Activated CD4-positive, alpha-beta memory T cell treated with anti-CD3 and anti-CD28 coated beads, Interleukin-2, amount 10 ng/mL, durations not matched to agents 7 days and 5 days (primary cell): ENCODE measurements at places on chromosomes 3 and 15.
A peak's percentile ranks its signal among the peaks of the same experiment; 100 is the strongest.

DNA sequence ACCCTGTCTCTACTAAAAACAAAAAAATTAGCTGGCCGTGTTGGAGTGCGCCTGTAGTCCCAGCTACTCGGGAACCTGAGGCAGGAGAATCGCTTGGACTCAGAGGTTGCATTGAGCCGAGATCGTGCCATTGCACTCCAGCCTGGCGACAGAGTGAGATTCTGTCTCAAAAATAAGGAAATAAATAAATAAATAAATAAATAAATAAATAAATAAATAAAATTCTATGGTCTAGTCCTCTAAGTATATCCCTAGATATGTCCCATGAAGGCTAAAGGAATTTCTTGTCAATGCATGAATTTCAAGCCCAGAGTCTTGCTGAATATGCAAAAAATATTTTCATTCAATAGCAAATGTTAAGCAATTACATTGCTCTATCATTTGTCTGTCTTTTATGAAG, 149.0 kb downstream of the EPHA3 start:
- DNase-seq = no peak

DNA sequence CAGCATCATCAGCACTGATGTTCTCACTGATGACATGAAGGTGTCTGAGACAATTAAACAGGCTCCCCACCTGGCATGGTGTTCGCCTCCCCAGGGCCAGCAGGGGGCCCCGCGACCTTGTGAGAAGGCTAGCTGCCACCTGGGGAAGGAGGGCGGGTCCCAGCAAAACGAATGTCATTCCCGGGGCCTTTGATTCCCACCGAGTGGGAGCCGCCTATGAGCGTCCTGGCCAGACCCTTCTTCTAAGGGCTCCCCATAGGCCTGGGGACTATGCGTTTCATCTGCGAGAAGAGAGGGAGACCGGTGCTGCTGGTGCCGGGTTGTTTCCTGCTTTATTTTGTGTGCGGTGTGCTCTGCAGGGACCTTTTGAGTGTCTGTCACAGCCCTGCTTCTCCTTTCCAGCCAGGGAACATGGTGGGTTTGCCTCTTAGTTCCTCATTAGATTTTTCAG, 20.5 kb upstream of the MINDY4B start:
- DNase-seq = peak; percentile 57

GRCh38 chr3:36813305-36813704, 49.0 kb upstream of the DCLK3 start:
- DNase-seq = no peak

GRCh38 chr3:56145410-56145809, 322.9 kb downstream of the ERC2 start:
- no peak for DNase-seq

DNA sequence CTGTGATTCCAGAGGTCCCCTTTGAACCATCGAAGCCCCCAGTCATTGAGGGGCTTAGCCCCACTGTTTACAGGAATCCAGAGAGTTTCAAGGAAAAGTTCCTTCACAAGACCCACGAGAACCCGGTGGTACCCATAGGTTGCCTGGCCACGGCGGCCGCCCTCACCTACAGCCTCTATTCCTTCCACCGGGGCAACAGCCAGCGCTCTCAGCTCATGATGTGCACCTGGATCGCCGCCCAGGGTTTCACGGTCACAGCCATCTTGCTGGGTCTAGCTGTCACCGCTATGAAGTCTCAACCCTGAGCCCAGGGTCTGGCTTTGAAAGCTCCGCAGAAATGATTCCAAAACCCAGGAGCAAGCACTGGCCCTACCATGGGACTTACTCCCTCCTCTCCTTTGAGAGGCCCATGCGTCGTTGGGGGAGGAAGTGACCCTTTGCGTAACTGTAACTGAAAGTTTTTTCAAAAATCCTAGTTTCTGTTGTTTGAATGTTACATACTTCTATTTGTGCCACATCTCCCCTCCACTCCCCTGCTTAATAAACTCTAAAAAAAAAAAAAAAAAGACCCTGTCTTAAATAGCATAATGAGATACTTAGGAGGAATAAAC, 85.1 kb upstream of the CSPG5 start:
- no peak for DNase-seq

GRCh38 chr3:58723173-58723572, 56.6 kb upstream of the FAM3D start:
- no peak for DNase-seq

- DNase-seq = no peak
Observed at GRCh38 chr3:181622365-181622764, 89.4 kb upstream of the SOX2 start.

DNA sequence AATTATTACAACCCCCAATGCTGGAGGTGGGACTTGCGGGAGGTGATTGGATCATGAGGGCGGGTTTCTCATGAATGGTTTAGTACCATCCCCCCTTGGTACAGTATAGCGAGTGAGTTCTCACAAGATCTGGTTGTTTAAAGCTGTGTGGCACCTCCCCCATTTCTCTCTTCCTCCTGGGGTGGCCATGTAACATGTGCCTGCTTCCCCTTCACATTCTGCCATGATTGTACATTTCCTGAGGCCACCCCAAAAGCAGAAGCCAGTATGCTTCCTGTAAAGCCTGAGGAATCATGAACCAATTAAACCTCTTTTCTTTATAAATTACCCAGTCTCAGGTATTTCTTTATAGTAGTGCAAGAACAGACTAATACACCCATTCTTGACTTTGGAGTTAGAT, 20.3 kb upstream of the PROK2 start:
- no peak for DNase-seq

- DNase-seq = no peak
Observed at GRCh38 chr3:159882790-159883779, 105.5 kb upstream of the IL12A start.

DNA sequence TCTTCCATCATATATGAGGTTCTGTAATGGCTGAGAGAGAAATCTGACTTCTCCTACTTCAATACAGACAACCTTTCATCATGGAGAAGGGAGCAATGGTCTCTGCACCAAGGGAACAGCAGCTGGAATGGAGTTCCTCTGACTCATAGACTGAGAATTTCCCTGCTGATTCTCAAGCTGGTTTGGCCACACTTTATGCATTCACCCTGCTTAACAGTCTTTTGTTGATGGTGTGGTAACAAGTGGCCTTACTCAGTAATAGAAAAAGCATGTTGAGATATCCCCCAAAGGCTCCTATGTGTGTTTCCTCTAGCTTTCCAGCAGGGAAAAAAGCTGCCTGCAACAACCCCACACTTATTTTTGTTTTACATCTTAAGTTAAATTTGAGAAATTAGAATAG, 138.1 kb downstream of the GREM1 start:
- no peak for DNase-seq

GRCh38 chr3:8745619-8746370, 12.2 kb downstream of the CAV3 start:
- no peak for DNase-seq

DNA sequence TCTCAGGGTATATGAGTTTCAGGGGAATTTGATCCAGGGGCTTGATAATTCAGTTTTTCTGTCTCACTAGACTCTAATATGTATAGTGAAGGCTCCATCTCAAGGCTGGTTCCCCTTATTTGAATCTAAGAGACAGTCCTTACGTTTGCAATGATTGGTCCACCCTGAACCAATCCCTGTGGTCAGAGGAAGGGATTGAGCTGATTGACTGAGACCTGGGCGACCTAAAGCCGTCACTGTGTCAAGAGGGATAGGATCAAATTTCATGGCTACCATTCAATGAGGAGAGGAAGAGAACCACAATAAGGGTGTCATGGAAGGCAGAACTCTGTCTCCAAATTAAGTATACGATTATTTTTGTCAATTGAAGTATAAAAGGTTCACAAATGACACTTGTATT, 16.3 kb downstream of the NUDT16 start:
- DNase-seq = no peak

DNA sequence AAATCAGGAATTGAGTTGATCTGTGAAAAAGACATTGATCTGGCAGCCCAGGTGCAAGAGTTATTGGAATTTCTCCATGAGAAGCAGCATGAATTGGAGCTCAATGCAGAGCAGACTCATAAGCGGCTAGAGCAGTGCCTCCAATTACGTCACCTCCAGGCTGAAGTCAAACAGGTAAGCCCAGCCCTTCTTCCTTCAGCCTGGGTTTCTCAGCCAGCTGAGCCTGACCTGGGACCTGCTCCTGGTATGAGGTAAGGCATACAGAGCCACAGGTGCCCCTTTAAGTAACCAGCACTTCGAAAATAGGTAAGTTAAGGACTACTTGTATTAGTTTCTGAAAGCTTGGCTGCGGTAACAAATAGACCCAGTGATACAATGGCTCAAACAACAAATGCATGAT, 307.4 kb upstream of the UMPS start:
- DNase-seq = no peak

DNA sequence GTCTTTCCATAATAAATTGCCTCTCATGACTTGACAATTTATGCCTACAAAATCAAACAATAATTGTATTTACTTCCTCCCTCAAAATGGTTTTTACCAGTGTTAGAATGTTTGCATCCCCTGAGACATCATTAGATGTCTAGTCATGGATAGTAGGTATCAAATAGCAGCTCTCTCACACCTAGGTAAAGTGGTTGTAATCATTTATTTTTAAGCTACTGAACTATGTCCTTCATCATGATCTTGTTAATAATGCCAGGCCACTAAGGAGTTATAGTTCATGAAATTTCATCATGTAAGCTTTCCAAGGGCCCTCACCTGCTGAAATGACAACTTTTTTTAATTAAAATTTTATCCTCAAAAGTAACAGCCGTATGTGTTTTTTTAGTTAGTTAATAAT, 134.1 kb downstream of the ARPP21 start:
- no peak for DNase-seq

DNA sequence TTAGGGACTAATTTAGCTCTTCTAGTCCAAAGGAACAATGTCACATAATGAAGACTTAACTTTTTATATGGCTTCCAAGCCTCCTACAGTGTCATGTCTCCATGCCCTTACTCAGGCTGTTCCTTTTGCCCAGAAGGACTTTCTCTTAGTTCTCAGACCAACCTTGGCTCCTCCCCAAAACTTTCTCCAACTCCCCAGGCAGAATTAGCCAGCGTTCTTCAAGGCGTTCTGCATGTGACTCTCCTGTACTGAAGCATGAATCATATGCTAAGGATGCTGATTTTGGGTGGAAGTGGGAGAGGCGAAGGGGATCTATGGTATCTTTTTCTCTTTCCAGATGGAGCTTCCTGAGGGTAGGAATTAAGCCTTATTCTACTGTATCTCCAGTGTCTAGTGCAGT, 335.1 kb upstream of the ICE2 start:
- no peak for DNase-seq

DNA sequence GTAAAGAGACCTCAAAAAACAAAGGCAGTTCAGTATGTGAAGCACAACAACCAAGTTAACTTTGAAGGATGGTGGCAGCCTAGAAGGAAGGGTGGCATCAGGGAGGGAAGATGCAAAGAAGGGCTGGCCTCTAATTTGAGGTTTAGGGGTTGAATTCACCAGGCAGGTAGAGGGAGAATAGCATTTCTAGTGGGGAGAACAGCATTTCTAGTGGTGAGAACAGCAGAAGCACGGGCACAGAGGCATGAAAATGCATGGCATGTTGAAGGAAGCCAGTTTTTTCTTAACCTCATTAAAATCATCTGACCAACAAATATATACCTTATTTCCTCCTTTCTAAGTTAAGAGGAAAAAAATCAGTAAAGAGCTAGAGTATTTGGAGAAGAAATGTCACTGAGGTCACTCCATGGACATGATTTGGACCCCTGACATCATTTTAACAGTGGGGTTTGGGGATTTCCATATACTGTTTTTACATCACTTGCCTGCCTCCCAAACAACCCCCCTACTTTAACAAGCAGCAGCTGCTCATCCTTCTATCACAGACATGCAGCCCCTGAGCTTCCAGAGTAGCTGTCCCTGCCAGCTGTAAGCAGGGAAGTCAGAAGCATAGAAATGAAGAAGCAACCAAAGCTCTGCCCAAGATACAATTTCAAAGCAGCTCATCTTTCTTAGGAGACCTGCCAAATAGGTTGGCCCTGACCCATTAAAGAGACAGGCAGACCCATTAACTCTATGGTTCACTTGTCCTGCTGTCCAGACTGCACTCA, 2.4 kb upstream of the POPDC2 start:
- no peak for DNase-seq

GRCh38 chr3:138398791-138399575, 35.4 kb upstream of the ESYT3 start:
- no peak for DNase-seq
